CD4-positive, alpha-beta T cell treated with Interleukin-15 for 4 hours (primary cell): ENCODE measurements at places on chromosomes 2 and 18.
A peak's percentile ranks its signal among the peaks of the same experiment; 100 is the strongest.

GRCh38 chr2:198664321-198664720, 793.4 kb downstream of the SATB2 start:
- DNase-seq: no peak

DNA sequence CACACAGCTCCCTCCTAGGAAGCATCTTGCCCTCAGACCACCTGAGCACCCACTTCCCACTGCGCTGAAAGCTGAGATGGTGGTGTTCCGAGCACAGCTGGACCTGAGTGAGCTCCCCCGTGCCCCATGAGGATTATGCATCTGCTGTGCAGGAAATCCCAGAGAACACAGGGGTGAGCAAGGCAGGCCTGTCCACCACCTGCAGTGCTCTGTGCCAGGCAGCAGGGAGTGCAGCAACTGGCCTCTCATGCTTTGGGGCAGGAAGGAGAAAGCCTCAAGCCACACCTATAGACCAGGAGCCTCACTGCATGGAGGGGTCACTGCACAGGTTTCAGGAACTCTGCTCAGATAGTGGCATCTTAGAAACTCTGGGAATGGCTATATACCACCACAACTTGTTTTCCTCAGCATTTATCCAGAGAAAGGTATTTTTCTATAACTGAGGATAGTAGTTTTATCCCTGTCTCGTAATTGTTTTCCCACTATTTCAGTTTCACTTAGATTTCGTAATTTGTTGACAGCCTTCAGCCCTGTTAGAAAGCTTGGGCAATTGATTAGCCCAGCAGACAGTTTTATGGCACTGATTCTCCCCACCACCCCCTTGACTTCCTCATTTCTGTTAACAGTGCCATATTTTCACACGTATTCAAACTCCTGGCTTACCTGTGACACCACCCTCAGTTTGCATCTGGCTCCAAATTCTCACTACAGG, 144.3 kb upstream of the DAPL1 start:
- DNase-seq: no peak

- no peak for DNase-seq
Observed at GRCh38 chr2:223180463-223180862, 128.5 kb downstream of the KCNE4 start.

- DNase-seq: no peak
Observed at GRCh38 chr18:58502628-58503027, 126.3 kb downstream of the ALPK2 start.

GRCh38 chr2:207241198-207241597, 75.5 kb upstream of the KLF7 start:
- no peak for DNase-seq

- DNase-seq: peak; percentile 36
Observed at GRCh38 chr18:48539406-48540250, 797 bp downstream of the CTIF start.
